Body of pancreas (tissue), 4 donors: ENCODE measurements at places on chromosomes 2 and 18.

DNA sequence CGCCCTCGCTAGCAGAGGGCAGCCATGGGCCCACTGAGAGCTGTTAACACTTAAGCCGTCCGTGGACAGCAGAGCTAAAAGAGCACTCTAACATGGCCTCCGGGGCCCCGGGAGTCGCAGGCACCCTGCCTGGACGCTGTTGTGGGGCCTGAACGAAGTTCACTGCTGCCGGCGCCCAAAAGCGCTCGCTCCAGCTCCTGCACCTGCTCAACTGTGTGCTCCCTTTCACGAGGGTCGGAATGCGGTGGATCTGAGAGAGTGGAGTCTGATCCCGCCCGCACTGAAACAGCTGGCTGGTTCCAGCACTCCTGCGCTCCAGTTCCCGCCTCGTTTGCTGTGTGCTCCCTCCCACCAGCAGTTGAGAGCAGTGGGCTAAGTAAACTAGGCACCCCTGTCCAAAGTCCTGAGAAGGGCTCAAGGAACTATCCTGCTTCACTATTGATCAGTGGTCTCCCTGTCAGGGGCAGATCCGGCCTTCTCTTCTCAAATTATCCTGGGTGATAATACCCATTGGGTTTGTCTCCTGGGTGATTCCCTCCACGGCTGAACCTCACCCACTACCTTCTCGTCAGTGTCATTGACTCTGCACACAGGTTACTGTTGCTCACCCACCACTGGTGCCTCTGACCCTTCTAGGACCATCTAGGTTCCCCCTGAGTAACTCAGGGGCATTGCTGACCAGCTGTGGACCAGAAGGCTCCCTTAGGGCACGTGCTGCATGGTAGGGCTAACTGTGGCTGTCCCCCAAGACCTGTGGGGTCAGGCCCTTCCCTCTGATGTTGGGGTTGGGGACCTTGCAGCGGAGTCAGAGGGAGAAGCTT lies 23.5 kb downstream of the B3GNT7 start:
- no peak for DNase-seq

GRCh38 chr2:158049129-158049855 lies 52.4 kb upstream of the UPP2 start:
- DNase-seq: no peak

DNA sequence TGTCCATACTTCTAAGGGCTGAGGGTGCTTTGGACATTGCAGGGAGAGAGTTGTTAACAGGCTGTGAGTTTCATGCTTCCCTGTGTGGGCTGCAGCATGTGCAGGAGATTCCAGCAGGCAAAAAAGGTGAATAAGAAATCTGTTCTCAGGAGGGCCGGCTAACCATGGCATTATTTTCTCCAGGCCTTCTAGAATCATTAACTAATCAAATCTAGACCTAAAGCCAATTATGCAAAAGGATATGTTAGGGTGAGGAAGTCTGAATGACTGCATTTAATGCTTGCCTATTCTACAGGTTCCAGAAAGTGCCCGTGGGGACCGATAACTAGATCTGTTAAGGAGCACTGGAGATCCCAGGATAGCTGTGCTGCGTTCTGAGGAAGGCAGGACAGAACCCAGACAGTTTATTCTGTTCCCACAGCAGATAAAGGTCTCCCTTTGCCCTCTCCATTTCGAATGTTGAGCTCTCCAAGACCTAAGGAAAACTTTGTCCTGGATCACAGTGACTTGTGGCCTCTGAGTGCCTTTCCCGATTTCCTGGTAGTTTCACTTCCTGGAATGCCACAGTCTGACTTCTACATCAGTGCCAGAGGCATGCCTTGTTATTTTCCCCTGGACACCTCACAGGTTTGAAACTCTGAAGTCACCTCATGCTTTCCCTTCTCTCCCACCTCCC lies 50.0 kb upstream of the ZFP36L2 start:
- DNase-seq: peak; percentile 19

GRCh38 chr2:99261242-99261641 lies 5.8 kb upstream of the LYG2 start:
- DNase-seq: no peak

GRCh38 chr2:162234620-162235462 lies 8.4 kb downstream of the FAP start:
- DNase-seq: no peak

DNA sequence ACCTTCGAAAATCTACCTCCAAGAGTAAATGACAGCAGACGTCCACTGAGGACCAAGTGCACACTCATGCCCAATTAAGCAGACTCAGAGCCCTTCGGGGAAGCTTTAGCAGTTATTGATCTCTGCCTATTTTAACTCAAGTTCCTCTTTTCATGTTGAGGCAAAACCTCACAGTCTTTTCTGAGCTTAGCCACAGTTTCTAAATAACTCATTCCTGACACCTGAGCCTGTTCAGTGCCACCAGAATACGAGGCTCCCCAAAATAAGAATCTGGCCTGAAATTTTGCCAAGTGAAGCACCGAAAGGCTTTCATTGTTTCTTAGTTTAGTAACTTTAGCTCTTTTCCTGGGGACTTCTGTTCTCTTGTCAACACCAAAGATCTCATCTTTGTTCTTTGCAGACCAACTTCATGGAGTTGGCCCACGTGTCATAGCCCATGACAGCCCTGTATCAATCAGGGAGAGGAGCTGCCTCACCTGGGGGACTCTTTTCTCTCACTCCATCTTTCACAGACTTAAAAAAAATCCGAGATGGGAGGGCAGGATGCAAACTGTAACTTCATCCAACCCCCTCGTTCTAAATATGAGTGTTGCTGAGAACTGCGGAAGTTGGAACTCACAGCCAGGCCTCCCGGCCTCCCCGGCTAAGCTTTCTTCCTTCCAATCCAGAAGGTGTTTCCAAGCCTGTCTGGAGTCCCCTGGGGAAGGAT lies 22.2 kb downstream of the INPP5D start:
- no peak for DNase-seq

DNA sequence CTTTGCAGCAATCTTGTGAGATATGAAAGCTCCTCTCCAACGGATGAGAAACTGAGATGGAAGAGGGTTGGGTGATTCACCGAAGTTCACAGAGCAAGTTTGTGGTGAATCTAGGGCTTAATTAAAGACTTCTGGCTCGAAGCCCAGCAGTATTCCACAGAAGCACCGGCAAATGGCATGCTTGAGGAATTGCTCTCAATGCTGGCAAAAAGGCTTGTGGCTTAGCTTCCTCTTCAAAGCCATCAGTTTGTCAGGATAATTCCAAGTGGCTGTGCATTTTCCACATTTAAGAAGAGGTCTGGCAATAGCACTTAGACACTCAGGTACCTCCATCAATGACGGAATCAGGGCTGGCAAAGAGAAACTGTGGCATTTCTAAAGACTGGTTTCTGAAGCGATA lies 98.7 kb upstream of the SLC66A3 start:
- DNase-seq: no peak

DNA sequence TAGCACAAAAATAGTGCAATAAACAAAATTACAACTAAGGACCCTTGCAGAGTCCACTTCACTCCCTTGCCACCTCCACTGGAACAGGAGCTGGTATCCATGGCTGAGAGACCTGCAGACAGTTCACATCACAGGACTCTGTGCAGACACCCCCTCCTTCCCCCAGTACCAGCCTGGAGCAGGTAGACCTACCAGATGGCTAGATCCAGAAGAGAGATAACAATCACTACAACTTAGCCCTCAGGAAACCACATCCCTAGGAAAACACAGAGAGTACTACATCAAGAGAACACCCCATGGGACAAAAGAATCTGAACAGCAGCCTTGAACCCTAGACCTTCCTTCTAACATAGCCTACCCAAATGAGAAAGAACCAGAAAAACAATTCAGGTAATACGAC lies 49.8 kb downstream of the FBXO15 start:
- DNase-seq: no peak

DNA sequence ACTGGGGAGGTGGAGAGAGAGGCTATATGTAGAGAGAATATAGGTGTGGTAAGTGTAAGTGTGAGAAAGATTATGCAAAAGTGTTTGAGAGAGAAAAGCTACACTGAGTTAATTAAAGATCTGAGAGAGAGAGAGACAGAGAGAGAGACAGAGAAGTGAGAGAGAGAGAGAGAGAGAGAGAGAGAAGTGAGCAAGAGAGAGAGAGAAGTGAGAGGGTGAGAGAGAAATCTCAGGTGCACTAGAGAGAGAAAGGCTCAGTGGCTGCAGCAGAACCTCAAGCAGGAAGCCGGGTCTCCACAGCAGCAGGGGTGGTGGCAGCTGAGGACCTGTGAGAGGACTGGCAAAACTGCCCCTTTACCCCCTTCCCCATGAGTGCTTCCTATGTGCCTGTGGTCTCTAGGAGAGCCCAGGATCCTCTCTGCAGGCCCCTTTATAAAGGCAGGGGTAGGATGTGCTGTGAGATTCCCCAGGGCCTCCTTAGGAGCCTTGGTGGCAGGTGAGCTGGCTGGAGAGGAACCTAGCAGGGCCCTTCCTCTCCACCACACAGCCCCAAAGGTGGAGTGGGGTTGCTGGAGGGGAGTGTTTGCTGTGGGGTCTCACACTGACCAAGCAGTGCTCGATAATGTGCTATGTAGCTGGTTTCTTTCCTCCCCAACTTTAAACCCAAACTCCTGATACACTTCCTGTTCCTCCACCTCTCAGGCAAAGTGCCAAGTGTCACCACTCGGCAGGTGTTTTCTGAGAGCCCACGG lies 52.6 kb downstream of the SLC4A5 start:
- DNase-seq: no peak

GRCh38 chr2:160911258-160911657 lies 249.0 kb upstream of the TANK start:
- DNase-seq: no peak

DNA sequence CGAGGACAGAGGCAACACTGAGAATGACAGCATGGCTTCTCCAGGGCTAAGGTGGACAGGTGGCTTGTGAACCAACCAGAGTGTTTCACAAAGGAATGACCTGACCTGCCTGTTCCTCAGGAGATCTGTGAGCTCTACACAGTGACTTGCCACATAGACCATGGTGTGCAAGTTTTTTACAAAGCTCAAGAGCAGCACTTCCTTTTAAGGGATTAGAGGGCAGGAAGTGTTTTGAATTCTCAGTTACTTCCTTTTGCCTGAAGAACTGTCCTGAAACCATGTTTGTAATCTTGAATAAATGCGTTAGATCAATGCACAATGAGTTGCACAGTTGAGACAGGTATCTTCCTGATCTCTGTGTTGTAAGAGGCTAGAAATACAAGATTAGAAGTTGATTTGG lies 421.9 kb downstream of the THSD7B start:
- DNase-seq: no peak

GRCh38 chr18:65751155-65752085 lies 608 bp downstream of the CDH7 start:
- no peak for DNase-seq

- no peak for DNase-seq
Observed at GRCh38 chr2:237663517-237664110, 36.2 kb downstream of the LRRFIP1 start.

- no peak for DNase-seq
Observed at GRCh38 chr18:40907842-40908241, 1047.2 kb upstream of the PIK3C3 start.

GRCh38 chr2:205047273-205047839 lies 502.1 kb downstream of the PARD3B start:
- no peak for DNase-seq

- DNase-seq: no peak
Observed at GRCh38 chr2:158637357-158637756, 157.8 kb upstream of the DAPL1 start.

- DNase-seq: no peak
Observed at GRCh38 chr2:236164925-236165841, 3.0 kb downstream of the GBX2 start.

DNA sequence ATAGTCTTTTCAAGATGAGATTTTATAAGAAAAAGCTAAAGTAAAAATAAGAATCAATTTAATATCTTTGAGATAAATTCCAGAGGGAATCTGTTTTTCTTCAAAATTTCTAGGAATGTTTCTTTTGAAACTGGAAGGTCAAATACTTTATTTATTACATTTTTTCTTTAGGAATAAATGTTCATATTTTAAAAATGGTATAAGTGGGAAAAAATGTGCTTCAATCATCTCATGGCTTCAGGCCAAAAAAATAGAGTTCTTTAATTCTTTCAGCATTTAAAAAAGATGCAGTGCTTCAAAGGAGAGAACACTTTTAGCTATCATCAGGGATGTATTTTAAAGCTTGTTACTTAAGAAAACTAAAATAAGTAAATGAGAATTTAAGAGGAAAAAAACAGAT lies 110.6 kb downstream of the NEB start:
- DNase-seq: no peak

DNA sequence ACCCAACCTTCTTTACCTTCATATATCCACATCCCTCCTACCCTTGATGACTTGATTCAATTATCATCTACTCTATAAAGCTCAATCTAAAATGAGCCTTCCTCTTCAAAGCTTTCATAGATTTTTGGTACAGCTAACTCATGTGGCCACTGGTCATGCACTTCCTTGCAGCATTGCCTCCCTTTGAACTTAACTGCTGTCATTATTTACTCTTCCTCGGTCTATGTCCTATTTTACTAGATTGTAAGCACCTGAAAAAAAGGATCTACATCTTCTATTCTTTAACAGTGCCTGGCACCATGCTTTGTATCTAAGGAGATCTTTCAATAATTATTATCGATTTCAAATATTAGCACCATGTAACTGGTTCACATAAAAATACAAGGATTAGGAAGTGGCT lies 30.6 kb downstream of the MDH1 start:
- no peak for DNase-seq

- DNase-seq: no peak
Observed at GRCh38 chr2:166491461-166491860, 2.6 kb downstream of the SCN7A start.

DNA sequence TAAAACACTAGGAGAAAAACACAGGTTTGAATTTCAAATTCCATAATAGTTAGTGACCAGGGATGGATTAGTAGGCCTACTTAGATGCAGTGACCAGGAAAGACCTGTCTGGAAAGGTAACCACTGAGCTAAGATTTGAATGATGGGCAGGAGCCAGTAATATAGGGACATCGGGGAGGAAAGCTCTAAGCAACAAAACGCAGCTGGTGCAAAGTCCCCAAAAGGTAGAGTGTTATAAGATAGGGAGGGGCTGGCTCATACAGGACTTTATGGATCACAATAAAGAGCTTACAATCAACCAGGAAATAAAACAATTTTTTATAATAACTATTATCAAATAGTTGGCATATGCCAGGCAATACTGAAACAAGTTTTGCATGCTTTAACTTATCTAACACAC lies 849.4 kb downstream of the LRRTM4 start:
- no peak for DNase-seq

- no peak for DNase-seq
Observed at GRCh38 chr2:223460774-223461211, 141.4 kb downstream of the SCG2 start.

GRCh38 chr2:83747141-83747540 lies 711.9 kb downstream of the SUCLG1 start:
- no peak for DNase-seq

GRCh38 chr2:235105821-235106359 lies 154.1 kb downstream of the SH3BP4 start:
- no peak for DNase-seq

DNA sequence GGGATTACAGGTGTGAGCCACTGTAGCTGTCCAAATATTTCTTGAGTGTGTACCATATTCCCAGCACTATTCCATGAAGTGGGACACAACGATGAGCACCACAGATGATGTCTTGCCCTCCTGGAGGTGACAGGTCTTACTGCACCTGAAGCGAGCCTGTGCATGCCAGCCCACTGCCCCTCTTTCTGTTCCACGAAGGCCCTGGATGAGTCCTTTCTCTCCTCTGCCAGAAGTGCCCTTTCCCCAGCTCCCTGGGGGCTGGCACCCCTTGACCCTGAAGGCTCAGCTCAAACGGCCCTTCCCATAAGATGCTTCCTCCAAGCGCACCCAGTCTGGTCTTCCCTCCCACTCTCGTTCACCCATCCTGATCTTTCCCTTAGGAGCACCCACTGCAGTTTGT lies 5.5 kb downstream of the ATP6V1B1 start:
- DNase-seq: no peak
